ENCODE measurements at places on chromosomes 4 and X.

DNA sequence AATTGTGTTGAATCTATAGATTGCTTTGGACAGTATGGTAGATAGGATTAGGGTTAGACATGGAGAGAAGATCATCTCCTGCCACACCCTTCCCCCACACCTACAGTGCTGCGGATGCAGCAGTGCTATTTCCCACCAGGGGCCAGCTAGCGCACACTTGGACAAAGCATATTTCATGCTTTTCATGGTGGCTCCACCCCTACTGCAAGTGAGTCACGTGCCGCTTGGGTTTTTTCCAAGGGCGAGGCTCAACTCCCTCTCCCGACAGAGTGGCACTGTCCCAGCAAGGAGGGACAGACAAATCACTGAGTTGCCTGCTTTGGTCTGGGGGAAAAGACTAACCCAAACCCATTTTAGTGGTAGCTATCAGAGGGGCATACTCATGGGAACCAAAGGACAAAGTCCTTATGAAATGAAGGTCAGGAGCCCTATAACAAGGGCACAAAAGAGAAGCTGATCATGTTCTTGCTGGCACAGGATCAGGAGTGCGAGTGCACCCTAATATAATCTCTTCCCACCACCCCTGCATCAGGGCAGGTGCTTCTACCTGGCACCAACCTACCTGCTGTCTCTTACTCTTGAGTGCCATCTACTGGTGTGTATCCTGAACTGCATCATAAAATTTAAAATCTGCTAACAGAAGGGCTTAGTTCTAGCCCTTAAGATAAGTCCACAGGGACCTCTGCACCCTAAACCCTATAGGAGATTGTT, 55.1 kb upstream of the PGAM4 start:
- no peak for DNase-seq

DNA sequence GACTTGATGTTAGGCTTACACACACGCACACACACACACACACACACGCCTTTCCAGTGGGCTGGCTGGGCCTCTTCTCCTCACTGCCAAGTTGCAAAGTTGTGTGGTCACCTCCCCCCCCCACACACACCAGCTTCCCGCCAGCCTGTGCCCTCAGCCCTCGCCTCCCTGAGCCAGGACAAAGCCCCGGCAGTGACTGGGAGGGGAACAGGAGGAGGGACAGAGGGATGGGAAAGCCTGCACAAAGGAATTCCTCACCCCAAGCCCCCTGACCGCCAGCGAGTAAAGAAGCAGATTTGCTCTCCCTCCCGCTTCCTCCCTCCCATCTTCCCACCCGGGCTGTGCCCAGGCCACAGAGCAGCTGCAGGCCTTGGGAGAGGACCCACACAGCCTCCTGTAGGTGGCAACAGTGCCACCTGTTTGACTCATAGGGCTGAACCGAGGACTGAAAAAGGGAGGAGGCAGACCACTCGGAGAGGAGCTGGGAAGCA, at the start of gene GDPD2:
Gene GDPD2, plus strand, starts transcription at position 464 of the 491 bp plus-strand sequence. CDS start 1,671 bp downstream, outside the sequence.
- DNase-seq: no peak

- no peak for DNase-seq
These were observed 291.0 kb upstream of the STS start for GRCh38 chrX:6856471-6856870.

DNA sequence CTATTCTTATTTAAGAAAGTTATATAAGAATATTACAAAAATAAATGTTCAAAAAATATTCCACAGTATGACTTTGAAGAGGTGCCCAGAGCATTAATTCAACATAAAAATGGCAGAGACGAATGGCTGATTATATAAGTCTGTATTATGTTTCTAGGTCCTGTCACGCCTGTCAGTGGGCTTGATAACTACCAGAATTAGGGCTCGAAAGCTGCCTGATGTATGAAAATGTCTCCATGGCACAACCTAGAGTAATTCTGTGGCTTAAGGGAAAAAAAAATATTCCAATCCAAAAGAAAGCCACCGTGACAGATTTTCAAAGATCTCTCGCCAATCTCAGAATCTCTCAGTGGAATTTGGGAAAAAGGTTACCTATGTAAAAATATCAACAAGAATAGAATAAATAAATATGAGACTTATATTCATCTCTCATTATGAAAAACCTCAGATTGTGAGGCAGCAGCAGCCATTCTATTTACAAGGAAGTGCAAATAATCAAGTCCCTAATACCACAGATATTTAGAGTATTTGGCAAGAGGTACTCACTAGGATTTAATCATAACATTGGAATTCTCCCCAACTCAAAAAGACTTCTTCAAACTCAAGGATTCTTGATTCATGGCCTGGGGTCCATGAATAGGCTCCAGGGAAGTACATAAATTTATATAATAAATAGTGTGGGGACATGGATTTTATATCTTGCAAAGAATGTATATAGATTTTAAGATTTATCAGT, 489.1 kb upstream of the INTU start:
- no peak for DNase-seq

- no peak for DNase-seq
These were observed 69.1 kb downstream of the TET2 start for GRCh38 chr4:105215609-105216313.

DNA sequence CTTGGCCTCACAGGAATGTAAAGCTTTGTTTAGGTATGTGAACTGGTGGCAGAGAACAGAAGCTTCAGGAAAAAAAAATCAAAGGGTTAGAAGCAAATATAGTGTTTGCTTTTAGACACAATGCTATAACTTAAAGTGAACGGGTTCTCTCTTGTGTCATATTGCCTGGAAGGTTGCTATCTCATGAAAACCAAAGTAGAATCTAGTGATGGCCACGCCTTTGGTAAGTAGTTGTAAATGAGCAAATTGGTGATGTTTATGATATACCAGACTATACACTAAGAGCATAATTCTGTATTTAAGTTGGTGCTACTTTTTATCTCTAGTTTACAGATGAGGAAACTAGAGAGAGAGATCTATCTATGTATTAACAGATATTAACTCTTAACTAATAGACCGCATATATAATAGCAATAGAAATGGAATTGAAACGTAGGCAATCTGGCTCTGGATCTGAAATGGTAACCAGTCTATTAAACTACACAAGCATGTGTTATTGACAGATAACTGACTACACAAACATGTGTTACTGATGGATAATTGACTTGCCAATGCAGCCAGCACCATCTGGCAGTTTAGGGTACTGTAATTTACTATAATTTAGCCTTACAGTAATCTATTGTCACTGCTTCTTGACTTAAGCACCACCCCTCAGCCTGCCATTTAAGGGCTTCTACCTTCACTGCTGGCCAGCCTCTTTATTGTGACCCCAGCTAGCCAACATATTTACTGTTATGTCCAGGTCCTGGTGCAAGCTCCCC, 40.8 kb downstream of the HCCS start:
- DNase-seq: no peak

DNA sequence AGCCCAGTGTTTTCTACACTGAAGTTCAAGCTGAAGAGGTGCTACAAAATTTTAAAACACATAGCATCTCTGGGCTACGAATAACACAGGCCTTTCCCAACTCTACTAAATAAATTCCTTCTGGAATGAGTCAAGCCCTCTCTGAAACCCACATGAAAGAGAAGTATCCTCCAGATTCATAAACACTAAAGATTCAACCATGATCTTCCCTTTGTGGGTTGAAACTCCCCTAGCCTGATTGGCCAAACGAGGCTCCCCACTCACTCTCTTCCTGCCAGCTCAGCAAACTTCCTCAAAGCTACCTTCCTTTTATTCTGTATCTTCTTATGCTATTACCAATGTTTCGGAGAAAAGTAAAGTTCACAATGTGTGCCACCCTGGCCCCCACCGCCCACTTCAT, 95.4 kb downstream of the NKX6-1 start:
- DNase-seq: no peak

- DNase-seq: no peak
These were observed 203.9 kb upstream of the LEF1 start for GRCh38 chr4:108372681-108373080.

- no peak for DNase-seq
These were observed 224.5 kb upstream of the TAPT1 start for GRCh38 chr4:16450724-16451123.

DNA sequence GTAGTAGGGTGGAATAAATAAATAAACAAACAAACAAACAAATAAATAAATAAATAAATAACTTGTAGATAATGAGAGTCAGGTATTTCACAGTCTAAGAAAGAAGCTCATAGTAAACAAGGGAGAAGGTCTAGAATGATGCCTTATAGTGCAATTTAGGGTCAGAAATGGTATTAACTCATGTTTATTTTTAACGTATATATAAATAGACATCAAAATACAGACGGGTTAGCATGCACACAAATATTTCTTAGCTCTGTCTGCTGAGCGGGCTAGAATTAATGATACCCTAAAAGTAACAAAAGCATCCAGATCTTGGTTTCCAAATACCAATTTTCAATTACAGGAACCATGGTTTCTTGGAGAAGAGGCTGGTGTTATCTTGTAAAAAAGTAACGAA, 16.6 kb downstream of the PFKFB1 start:
- no peak for DNase-seq

- no peak for DNase-seq
These were observed 104.4 kb upstream of the SCML1 start for GRCh38 chrX:17632942-17633341.

GRCh38 chr4:155392481-155393184, 15.9 kb upstream of the MAP9 start:
- DNase-seq: no peak

DNA sequence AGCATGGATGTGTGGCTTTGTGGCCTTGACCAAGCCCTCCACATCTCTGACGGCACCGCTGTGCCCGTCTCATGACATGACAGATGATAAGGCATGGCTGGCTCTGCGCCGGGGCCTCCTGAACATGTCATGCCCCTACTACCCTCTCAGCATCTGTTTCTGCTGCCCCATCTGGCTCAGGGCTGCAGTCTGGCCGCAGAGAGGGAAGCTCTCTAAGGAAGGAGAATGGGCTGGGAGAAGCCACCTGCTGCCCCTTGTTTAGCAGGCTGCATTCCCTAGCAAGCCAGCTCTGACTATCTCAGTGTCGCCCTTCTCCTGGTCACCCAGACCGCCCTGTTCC, 7.2 kb downstream of the ZNF185 start:
- DNase-seq: no peak

- no peak for DNase-seq
These were observed 15.7 kb upstream of the PPID start for GRCh38 chr4:158738866-158739265.

DNA sequence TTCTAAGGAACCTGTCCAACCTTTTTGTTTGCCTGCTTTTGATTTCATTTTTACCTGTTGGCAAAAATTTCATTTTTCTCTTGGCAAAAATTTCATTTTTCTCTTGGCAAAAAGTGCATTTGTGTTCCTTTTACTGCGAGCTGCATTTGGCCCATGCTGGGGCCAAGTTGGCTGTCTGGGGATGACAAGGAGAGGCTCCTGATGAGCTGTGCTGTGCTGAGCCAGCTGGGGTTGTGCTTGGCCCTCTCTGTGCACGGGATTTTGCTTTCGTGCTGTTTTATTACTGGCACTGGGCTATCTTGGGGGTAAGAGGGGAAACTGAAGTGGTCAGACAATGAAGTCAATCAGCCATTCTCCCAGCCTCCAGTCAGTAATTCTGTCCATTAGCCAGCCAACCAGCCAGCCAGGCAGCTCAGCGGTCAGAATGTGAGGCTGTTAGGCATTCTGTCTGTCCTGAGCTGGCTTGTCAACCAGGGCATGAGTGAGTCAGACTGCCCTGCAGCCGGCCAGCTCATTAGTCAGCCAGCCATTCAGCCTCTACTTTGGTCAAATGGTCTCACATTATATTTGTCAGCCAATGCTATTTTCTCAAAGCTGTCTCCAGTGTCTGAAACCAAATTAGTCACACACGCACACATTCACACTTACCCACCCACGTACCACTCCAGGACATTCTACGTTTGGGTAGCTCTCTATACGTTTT, 56.9 kb upstream of the PRPS1 start:
- DNase-seq: no peak

DNA sequence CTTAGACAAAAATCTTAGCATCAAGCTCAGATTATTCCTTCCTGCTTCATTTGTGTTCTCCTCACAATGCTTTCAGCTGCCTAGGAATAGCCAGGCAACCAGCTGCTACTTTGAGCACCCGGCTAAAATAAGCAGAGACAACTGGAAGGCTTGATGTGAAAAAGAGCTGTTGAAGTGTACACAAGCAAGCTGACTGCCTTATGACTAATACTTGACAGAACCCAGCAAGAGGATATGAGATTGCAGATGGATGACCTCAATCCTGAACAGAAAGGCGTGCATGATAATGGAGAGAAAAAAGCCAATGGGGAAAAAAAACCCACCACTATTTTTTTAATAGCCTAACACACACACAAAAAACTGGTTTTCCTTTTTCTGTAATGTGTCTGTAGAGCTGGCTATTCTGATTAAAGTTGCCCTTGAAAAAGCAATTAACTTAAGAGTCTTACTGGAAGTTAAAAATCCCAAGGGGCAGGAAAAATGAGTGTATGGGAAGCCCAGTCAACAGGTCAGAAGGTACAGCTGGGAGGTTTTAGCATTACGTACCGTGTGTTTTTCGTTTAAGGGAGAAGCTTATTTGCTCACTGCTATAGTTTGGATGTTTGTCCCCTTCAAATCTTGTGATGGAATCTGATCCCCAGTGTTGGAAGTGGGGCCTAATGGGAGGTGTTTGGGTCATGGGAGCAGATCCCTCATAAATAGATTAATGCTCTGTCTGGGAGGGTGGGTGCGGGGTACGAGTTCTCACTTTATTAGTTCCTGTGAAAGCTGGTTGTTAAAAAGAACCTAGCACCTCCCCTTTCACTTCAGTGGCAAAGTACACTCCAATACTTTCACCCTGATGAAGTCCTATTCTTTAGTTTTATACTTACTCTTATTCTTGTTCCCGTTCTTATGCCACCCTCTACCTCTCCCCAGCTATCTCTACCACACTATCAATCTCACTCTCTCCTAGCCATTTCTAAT, 37.1 kb upstream of the HERC6 start:
- DNase-seq: no peak

- no peak for DNase-seq
These were observed 90.0 kb upstream of the GATB start for GRCh38 chr4:151850791-151851213.

- DNase-seq: no peak
These were observed 79.1 kb upstream of the LSM6 start for GRCh38 chr4:146096371-146096770.

- DNase-seq: no peak
These were observed 287.8 kb downstream of the RAPGEF2 start for GRCh38 chr4:159390648-159391047.

DNA sequence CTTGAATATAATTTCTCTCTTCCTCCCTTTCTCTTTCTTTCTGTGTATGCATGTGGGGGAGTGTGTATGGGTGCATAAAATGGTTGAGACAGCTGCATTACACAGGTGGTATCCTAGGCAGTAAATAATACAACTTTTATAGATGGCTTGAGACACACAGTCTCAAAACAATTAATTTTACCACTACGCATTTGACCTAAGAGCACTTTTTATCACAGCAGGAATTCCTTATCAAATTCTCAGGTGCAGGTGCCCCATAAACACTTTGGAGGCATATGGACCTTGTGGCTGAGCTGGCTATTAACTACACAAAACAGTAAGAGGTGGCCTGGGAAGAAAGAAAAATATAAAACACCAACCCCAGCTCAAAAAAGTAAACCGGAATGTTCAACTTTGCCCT, 91.3 kb downstream of the RASGEF1B start:
- DNase-seq: no peak

- DNase-seq: no peak
These were observed 6.8 kb upstream of the DYNLT3 start for GRCh38 chrX:37854148-37854547.

GRCh38 chr4:34790131-34790530, 1454.2 kb downstream of the ARAP2 start:
- no peak for DNase-seq

- DNase-seq: no peak
These were observed 730 bp downstream of the MANBA start for GRCh38 chr4:102759831-102760644.

Measured in stimulated activated CD4-positive, alpha-beta T cell treated with anti-CD3 and anti-CD28 coated beads, Interleukin-1b, Interleukin-23, amount 100 ng/mL, for 1 hour (primary cell).